ENCODE measurements at places on chromosomes 2 and 18.

DNA sequence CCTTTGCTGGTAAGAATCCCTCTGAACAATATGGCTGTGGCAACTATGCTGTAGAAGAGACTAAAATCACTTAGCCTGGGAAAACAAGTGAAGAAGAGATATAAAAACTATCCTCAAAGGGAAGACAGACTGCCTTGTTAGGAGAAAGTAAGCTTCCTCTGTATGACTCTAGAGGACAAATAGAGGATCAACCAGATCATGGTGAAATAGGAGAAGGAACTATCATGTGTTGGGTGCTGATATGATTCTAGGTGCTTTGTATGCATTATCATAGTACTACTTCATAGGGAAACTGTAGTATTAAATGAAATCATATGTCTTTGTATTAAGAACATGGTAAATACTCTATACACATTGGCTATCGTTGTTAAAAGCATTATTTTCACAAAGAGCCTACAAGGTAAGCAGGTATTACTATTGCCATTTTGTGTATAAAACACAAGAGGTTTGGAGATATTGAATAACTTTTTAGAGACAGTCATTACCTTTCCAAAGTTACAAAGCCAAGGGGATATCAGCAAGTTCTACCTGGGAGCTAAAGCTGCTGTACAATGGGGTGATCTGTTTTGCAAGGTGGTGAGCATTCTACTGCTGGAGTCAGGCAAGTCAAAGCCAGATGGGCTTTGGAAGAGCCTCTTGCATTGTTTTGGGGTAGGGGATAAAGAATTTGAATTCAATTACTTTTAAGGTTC, 402.6 kb downstream of the ALK start:
- DNase-seq, result no peak

- DNase-seq, result no peak
Observed at GRCh38 chr2:42545841-42546390, 22.5 kb upstream of the MTA3 start.

- no peak for DNase-seq
Observed at GRCh38 chr2:7400628-7401027, 483.4 kb downstream of the RNF144A start.

- no peak for DNase-seq
Observed at GRCh38 chr2:70426341-70426740, 124.5 kb upstream of the FAM136A start.

DNA sequence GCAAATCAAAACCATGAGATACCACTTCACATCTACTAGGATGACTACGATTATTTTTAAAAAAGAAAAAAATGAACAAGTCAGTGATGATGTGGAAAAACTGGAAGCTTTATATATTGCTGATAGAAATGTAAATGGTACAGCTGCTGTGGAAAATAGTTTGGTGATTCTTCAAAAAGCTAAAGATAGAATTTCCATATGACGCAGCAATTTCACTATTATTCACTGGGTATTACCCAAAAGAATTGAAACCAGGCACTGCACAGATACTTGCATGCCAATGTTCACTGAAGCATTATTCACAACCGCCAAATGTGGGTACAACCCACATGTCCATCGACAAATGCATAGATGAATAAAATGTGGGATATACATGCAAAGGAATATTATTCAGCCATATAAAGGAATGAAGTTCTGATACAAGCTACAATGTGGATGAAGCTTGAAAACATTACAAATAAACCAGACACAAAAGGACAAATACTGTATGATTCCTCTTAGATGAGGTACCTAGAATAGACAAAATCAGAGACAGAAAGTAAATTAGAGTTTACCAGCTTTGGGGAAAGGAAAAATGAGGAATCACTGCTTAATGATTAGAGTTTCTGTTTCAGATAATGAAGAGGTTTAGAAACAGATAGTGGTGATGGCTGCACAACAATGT, 11.1 kb downstream of the RTTN start:
- DNase-seq, result no peak

DNA sequence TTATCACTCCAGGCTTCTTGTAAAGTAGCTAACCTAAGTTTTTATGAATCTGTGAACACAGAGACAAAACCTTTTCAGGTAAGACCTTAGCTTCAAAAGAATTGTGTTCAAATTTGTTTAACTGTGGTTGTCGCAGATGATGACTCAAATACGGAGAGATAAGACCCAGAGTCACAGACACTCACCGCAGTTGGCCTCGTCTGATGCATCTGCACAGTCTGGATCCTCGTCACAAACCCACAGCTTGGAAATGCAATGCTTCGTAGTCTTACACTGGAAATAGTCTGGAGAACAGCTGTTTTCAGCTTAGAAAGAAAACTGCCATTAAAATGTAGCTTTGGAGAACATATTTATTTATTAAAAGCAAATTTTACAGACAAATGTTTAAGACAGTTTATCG, 1662.1 kb upstream of the NXPH2 start:
- no peak for DNase-seq

DNA sequence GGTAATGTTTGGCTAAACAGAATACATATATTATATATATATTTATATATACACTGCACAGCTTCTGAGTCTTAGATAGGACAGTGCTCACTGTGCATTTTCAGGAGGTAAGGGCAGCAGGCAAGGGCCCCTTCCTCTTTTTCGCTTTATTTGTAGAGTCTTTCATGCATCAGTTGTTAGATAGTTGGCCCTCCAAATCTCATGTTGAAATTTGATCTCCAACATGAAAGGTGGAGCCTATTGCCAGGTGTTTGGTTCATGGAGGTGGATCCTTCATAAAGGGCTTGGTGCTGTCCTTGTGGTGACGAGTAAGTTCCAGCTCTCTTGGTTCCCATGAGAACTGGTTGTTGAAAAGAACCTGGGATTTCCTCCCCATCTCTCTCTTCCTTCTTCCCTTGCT, 48.1 kb downstream of the TSN start:
- no peak for DNase-seq

DNA sequence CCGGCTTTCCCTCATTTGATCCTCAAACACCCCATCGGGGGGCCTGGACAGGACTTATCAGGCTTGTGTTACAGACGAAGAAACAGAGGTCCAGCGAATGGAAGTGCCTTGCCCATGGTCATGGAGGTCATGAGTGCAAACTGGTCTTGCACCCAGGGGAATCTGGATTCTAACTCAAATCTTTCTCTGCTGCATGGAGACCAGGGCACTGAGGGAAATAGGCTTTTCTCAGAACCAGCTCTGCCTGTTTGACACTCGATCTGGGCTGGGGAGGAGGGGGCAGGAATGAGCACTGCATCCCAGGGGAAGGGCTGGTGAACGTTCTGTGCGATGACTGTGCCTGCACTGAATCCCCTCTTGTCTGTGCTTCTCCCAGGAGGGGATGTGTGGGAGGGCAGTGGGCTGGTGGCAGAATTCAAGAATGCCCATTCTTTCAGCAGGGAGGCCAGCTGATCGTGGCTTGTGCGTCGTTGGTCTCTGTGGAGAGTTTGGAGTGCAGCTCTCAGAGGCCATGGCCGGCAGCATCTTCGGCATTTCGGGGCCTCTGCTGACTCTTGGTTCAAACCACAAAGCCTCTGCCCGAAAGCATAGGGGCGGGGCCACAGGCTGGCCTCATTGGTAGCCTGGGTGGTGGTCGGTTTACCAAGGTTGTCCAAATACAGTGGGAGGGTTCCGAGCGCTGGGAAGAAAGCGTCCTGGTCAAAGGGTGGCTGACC, 171.6 kb downstream of the DDX1 start:
- DNase-seq, result no peak

DNA sequence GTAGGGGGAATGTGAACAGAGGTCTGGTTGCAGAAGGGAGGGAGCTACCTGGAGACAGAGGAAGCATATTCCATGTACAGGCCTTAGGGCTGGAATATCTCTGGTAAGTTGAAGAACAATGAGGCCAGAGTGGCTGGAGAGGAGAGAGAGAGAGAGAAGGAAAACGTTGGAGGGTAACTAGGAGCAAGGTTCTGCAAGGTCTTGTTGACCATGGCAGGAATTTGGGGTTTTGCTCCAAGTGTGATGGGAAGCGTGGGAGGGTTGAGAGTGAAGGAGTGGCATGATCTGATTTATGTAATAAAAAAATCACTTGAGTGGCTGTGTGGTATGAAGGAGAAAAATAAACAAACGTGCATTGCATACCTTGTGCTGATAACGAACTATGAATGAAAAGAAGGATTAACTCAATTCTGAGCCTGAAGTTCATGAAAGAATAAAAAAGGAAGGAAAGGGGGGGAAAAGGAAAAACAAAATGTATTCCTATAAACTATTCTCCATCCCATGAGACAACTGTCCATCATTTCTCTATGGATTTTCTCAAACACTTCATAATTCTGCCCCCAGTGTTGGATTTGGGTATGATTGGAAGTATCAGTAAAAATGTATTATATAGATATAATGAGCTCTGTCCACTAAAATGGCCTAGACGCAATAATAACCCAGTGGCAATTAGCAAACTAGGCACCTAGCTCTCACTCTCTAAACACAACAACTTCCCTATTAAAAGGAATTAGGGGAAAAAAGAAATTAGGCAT, 59.7 kb upstream of the PMAIP1 start:
- DNase-seq, result no peak

- no peak for DNase-seq
Observed at GRCh38 chr18:12880541-12880910, 3.5 kb downstream of the PTPN2 start.

DNA sequence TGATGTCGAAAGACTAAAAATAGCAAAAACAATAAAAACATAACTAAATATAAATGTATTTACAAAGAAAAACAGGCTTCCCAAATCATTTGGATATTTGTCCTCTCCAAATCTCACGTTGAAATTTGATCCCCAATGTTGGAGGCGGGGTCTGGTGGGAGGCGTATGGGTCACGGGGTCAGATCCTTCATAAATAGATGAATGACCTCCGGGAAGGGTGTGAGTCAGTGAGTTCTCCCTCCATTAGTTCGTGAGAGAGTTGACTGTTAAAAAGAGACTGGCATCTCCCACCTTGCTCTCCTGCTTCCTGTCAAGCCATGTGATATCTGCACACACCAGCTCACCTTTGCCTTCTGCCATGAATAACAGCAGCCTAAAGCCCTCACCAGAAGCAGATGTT, 703.0 kb downstream of the TMEM182 start:
- no peak for DNase-seq

- DNase-seq, result no peak
Observed at GRCh38 chr2:240596080-240596460, 9.5 kb downstream of the CAPN10 start.

DNA sequence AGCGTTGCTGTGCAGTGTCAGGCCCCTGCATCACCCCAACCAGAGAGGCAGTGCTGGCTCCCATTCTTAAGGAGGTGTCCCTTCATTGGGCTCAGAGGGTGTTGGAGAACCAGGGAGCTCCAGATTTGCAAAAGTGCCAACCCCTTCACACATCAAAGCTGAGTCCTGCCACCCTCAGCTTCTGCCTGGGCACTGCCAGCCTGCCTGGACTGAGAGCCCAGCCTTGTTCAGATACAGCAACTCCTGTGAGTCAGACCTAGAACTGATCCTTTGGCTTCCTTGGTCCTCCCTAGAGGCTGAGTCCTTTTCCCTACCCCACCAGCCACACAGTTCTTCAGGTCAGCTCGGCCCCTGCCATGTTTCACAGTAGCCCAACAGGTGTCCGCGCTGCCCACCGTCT, 424.9 kb upstream of the MYT1L start:
- DNase-seq, result no peak

DNA sequence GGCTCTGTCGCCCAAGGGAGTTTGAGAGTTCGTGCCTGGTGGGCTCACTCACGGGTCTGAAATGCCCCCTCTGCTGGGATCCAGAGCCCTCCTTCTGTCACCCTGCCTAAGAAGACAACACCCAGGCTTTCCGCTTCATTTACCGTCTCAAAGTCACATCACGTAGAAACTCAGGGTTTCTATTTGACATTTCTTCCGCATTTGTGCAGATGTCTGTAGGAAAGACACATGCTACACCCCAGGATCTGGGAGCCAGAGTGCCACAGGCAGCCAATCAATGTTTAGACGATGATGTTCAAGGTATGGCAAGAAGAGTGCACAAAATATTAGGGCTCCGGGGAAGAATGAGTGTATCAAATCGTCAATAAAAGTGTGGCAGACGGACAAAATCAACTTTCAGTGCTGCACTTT, 24.4 kb upstream of the ACKR3 start:
- DNase-seq, result no peak

- DNase-seq, result no peak
Observed at GRCh38 chr2:172038121-172038520, 38.4 kb downstream of the METAP1D start.

GRCh38 chr2:159076241-159076640, 107.8 kb downstream of the TANC1 start:
- DNase-seq, result no peak

DNA sequence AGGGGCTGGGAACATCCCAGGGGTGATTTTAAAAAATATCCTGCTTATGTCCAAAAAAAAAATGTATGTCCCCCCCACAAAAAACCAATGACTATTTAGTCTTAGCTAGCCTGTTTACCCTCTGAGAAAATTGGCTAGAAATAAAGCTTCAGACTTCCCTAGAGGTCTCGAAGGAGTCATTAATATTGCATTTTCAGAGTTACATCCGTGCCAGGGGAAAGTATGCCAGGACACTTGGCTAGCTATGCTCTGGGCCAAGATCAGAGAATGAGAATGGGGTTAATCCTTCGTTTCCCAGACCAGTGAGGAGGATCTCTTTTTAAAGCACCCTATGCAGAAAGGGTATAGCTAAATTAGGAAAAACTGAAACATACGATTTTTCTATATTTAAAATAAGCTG, 183.6 kb downstream of the MC4R start:
- DNase-seq, result no peak

DNA sequence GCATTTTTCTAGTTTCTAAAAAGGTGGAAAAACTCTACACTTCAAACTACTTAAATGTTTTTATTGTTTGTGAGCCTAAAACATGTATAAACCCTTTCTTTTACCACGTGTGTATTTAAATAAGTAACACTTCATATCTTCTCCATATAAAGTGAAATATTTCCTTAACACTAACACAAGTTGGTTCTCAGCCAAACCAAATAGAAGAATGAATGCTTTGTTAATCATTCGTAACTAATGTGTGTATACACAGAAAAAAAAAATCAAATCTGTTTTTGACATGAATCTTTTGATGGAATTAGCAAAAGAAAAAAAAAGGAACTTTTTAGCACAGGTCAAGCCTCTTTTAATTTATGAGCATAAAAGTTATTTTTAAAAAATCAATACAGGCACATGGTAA, 89.3 kb downstream of the EHBP1 start:
- no peak for DNase-seq

- DNase-seq, result no peak
Observed at GRCh38 chr18:44518666-44519065, 162.0 kb upstream of the SETBP1 start.

GRCh38 chr2:128568106-128568505, 249.4 kb upstream of the HS6ST1 start:
- DNase-seq, result no peak

DNA sequence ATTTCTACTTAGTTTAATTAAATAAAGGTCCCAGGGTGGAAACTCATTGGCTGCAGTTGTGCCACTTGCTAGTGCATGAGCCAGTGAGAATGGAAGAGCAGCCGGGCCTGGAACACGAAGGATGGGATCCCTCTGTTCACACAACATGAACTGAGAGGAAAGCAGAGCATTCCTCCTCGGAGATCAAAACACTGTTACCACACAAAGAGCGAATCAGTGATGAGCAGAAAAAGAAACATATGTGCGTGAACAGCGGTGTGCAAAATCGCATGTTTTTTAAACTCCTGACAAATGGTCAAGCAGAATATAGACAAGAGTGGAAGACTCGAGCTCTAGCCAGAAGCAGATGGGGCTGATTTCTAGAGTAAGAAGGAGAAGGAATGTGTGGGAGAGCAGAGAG, 28.4 kb upstream of the ANKRD44 start:
- DNase-seq, result no peak

- DNase-seq, result no peak
Observed at GRCh38 chr2:173989884-173990215, 24.7 kb upstream of the SP3 start.

Data from caudate nucleus (tissue), 63 donors.